ENCODE measurements at places on chromosomes 2 and 18.

DNA sequence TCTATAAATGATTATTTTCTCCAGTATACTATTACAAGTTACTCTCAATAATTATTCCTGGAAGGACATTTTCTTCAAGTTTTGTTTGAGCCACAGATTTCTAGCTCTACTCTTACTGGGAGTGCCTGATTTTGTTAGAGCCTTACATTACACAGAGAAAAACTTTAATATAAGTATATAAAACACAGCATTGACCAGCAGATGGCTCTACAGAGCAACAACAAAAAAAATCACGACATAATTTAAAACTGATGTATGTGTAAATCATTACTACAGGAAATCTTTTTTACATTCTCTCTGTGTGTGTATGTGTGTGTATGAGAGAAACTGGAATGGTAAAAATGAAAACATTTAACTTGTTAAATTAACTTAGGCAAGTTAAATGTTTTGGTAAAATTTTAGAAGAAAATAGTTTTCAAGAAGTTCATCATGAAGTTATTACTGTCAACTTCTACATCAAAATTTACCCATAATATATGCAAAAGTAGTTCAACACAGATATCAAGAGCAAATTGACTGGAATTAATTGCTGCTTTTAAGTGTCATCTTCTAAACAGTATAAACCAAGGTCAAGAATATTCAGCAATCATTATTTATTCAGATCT, 103.3 kb downstream of the MDH1 start:
- DNase-seq: peak; percentile 22

GRCh38 chr18:38368246-38368645, 802.6 kb upstream of the CELF4 start:
- no peak for DNase-seq

GRCh38 chr2:3478846-3479385, 40.4 kb downstream of the ADI1 start:
- no peak for DNase-seq

- no peak for DNase-seq
These were observed 650 bp downstream of the ORMDL1 start for GRCh38 chr2:189783451-189783926.

DNA sequence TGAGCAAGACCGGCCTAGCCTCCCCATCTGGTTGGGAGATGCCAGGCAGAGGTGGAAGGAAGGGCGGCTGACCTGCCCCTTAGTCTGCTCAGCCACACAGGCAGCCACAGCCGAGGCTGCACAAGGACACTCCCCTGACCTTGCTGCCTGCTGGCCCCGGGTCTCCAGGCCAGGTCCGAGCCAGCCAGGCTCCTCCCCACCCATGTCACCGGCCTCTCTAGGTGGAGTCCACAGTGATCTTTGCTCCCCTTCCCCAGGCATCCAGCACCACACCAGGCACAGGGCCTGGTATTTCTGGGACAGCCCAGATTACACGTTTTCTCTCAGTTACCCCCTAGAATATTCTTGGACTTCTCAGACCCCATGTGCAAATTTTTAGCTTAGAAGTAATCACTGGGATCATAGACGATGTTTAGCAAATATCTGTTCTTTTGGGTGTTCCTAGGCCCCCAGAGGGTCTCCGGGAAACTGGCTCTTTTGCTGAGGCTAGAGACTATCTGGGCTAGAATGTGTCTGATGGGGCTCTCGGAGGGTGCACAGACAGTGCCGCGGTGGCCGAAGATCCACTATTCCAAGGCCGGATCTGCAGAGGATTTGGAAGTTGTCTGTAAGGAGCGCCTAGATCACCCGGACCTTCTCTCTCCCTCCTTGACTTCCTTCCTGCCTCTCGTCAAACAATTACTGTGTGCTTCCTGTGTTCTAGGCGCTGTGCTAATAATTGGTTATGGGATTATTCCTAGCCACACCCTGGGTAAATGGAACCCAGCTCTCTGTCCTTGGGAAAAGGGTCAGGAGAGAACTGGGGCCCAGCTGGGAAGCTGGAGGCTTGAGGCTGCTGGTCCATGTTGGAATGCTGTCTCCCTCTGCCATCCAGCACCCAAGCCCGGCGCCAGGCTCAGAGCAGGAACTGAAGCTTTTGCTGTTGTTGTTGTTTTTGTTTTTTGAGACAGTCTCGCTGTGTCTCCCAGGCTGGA, 46.9 kb downstream of the ODC1 start:
- no peak for DNase-seq

GRCh38 chr18:34772887-34773286, 62.8 kb downstream of the DTNA start:
- no peak for DNase-seq

GRCh38 chr18:25982153-25982552, 108.3 kb downstream of the SS18 start:
- no peak for DNase-seq

DNA sequence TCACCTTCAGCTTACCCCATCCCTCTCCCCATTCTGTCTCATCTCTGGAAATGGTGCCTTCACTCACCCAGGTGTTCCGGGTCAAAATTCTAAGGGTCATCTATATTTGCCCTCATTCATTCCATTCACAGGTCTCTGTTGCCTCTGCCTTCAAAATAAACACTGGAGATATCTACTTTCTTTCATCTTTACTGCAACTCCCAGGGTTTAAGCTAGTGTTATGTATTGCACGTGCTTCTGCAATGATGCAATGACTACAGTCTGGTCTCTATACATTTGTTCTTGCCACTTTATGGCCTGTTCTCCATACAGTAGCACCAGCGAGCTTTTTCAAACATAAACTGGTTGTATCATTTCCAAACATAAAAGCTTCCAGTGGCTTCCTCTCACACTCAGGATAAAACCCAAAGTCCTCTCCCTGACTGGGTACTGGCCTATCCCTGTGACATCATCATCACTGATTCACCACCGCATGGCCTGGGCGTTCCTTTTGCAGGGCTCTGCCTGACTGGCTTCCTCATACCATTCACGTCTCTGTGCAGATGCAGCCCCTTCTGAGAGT, 14.3 kb downstream of the DSG2 start:
- DNase-seq: no peak

GRCh38 chr2:150681120-150681804, 193.8 kb upstream of the RND3 start:
- DNase-seq: no peak

- DNase-seq: no peak
These were observed 54.1 kb upstream of the CAVIN2 start for GRCh38 chr2:191901031-191901430.

DNA sequence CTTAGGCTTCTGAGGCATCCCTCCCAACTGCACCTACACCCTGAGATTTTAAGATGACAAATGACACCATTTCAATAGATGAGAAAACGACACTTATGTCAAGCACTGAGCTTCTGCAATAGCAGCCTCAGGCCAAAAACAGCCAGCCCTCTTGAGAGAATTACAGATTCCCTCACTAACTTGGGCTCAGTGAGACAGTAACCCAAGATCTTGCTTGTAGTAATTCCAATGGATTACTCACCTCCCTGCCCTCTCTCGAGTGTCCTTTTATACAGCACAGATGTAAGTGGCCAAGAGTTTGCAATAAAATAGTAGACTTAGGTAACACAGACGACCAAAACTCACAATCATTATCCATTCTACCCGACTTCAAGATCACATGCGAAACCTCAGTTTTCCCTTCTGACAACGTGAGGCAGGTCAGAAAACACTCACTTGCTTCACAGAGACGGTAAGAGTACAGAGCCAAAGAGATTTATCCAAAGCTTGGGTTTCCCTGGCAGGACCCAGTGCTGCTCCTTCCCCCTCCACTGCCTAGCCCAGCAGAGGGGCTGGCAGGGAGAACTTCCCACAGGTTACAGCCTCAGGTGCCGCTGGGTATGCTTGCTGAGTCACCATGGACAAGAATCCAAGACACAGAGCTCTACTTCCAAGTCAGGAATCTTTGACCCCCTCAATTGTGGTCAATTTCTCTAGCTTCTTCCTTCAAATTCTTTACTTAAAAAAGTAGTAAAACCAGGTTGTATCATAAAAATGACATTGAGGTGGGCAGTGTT, 181.4 kb downstream of the MYO5B start:
- no peak for DNase-seq

DNA sequence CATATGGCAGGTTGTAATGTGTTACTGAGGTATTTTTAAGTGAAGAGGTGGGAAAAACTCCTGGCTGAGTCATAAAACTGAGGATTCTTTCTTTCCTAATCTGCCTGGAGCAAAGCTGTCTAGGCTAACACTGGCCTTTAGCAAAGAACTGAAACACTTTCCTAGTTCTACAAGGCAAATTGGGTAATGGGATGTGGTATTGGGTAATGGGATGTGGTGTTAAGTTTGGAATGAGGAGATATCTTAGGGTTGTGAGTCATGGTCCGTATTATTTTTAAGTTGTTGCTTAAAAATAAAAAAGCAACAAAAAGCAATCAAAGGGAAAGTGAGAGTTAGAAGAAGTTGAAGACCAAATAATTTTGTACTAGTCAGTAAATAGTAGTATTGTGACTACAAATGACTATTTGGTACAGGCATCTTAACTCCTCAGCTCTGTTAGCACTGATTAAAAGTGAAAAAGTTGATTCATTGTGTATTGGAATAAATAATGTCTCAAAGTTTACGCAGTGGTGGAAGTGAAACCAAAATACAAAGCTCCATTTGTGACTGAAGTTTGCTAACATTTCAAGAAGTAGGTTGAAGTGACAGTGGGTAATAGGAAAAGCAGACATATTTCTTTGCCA, 216.8 kb downstream of the CAMKMT start:
- DNase-seq: no peak

DNA sequence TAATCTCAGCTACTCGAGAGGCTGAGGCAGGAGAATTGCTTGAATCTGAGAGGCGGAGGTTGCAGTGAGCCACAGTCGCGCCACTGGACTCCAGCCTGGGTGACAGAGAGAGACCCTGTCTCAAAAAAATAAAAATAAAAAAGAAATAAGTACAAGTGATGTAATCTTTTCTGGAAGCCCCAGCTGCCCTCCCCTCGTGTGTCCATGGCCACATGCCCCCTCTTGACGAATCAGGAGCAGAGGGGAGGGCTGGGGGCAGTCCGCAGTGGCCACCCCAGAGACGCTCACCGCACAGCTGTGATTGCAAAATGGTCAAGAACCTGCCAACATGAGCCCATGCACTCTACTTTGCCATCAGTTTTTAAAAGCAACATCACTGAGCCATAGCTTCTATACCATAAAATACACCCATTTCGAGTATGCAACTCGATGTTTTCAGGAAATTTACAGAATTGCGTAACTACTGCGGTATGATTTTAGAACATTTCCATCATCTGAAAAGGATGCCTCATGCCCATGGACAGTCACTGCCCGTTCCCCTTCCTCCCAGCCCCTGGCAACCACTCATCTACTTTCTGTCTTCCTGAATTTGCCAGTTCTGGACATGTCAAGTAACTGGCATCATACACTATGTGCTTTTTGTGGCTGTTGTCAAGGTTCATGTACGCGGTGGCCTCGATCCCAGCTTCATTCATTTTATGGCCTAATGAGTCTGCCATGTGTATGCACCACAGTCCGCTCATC, 88.1 kb downstream of the NDUFA10 start:
- DNase-seq: no peak

DNA sequence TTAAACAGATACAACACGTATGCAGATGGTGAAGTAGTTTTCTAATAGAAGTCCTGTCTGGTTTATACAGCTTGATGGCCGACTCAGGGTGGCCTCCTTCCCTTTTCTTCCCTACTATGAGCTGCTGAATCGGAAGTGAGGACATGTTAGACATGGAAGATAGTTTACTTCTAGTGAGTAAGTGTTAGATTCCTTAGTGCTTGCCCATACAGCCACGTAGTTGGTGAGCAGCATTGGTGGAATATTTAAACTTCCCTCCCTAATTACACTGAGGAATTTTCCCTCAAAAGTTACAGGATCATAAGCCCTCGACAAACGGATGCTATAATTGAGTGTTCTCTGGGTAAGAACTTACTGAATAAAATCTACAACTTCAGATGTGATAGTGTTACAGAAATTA, 52.1 kb downstream of the RHBDD1 start:
- DNase-seq: no peak

- no peak for DNase-seq
These were observed 18.0 kb downstream of the ZC3H15 start for GRCh38 chr2:186503827-186504606.

DNA sequence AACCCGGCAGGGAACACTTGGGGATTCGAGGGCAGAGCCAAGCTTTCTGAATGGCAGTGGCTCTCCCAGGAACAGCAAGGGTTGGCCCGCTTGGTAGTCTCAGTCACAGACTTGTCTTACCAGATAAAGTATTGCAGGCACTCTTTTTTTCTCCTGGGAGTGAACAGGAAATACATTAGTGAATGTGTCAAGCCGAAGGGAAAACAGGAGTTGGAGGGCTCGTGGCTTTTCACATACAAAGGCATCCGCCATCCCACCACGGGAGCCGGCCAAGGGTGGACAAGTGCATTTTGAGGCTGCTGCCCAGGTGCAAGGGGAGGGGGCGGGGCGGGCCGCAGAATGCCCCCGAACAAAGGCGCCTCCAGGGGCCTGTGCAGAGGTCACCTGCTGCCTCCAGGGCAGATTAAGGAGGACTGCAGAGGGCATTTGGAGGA, 163.3 kb upstream of the SIX3 start:
- DNase-seq: no peak

- no peak for DNase-seq
These were observed 131.3 kb downstream of the COL6A3 start for GRCh38 chr2:237282568-237283128.
